ENCODE measurements at places on chromosomes 1 and 21.
A peak's percentile ranks its signal among the peaks of the same experiment; 100 is the strongest.

GRCh38 chr1:192516776-192517297, 58.7 kb upstream of the RGS1 start:
- DNase-seq, result peak; percentile 30

DNA sequence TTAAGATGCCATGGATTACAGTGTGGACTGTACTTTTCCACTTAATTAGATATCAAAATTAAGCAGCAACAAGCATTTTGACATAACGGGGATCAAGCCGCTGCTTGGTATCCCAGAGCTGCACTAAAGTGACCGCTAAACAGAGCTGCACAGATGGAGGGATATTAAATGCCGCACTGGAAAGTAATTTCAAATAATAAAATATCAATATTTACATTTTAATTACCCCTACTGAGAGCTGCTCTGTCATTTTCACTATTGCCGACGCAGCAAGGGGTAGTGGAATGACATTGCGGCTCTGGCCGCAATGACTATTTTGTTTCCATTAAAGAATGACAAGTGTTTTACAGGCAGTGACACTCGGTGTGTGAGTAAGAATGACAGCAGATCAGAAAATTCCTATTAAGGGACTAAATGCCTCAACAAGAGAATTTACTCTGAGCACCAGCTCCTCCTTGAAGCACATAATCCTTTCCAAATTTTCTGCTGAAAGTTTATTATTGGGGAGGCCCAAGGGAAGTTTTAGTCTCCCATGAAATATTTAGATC, 109.1 kb upstream of the USH2A start:
- DNase-seq, result no peak

- no peak for DNase-seq
These were observed 11.2 kb downstream of the AGO1 start for GRCh38 chr1:35894183-35894582.

DNA sequence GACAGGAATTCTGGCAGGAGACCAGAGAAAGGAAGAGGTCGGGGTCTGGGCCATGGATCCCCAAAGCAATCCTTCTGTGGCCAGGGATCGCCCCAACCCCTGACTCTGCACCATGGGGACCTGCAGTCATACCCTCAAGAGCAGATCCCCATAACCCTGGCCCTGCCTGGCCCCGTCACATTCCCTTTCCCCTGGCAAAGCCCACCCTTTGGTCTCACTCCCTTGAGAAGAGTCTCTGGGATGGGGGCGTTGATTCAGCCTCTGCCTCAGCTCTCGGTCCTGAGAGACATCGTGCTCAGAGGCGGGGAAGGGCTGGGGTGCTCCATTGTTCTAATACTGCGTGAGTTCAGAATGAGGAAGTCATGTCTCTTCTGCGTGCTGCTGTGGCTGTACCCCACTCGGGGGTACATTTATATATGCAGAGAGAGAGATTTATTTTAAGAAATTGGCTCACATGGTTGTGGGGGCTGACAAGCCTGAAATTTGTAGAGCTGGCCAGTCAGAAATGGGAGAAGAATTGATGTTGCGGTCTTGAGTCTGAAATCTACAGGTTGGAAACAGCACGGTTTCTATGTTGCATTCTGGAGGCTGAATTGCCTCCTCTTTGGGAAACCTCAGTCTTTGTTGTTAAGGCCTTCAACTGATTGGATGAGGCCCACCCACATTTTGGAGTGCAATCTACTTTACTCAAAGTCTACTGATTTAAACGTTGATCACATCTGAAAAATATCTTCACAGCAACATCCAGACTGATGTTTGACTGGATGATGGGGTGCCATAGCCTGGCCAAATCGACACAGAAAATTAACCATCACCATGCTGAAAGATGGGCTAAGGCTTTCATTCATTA, 4.2 kb upstream of the PADI2 start:
- DNase-seq, result no peak

- no peak for DNase-seq
These were observed 52.6 kb downstream of the TRABD2B start for GRCh38 chr1:47944561-47944960.

- no peak for DNase-seq
These were observed 271.0 kb downstream of the DSCAM start for GRCh38 chr21:40575976-40576375.

GRCh38 chr1:20324704-20325406, 34.2 kb downstream of the VWA5B1 start:
- no peak for DNase-seq

GRCh38 chr1:14896381-14897079, 257.0 kb upstream of the TMEM51 start:
- DNase-seq, result no peak

- DNase-seq, result no peak
These were observed 102.4 kb downstream of the DMRTB1 start for GRCh38 chr1:53561503-53562105.

DNA sequence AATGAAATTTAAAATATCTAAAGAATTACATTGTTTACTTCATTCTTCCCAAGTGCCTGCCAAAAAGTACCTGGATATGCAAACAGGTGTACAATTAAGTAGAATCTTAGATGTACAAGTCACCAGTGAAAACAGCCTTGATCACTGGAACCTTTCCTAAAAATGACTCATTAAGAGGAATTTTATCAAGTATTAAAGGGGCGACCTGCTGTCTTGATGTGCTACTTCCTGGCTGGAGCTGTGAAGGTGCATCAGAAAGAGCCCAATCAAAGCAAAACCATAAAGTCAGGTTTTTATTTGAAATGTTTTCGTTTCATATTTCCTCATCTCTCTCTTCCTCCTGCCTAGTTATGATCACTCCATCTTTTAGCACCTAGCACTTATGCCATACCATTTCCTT, 33.4 kb downstream of the IFI44 start:
- DNase-seq, result no peak

DNA sequence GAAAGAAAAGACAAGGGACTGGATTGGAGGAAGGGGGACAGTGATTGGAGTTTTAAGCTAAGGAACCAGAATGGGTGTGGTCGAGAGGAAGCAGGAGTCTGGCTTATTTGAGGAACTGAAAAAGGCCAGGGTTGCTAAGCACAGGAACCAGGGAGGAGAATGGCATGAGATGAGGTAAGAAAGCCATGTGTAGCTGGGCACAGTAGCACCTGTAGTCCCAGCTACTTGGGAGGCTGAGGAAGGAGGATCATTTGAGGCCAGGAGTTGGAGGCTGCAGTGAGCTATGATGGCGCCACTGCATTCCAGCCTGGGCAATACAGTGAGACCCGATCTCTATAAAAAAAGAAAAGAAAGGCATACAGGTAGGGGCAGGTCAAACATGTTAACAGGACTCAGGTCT, 8.1 kb upstream of the KHDRBS1 start:
- no peak for DNase-seq

- DNase-seq, result no peak
These were observed 16.6 kb downstream of the NOC2L start for GRCh38 chr1:942411-942821.

DNA sequence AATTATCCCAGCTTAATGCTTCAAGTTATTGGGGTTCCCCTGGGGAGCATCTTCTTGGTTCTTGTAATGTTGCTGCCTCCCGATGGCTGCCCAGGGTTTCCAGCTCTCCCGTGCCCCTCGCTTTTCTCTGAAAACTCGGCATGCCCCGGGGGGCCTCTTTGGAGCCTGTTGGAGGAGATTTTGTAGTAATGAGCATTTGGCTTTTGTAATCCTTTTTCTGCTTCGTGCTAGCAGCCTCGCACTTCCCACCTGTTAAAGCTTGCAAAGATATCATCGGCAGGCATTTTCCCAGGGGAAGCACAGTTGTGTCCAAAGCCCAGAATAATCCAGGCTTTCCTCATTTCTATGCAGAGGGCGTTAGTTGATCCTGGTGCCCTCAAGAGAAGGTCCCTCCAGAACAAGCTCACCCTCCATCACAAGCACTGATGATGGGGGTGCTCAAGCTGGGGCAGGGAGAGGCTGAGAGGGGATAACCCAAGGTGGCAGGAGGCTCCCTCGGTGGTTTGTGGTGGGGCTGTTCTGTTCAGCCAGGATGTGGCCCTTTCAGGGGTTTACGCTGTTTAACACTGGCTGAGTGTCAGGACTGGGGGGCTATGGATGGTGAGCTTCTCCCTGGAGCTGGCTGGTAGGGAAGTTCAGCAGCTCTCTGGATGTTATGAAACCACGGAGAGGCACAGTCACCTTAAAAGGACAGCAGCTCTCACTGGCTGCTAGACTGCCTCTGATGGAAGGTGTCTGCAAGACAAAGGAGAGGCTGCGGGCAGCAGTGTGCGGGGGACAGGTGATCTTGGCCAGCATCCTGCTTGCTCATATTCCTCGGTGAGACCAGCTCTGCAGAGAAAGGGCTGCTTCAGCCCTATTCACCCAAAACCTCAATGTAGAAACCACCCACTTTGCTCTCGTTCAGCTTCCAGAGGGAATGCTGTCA, 477.1 kb upstream of the VAMP3 start:
- DNase-seq, result no peak

GRCh38 chr1:10799726-10800125, 3.3 kb upstream of the CASZ1 start:
- DNase-seq, result no peak

DNA sequence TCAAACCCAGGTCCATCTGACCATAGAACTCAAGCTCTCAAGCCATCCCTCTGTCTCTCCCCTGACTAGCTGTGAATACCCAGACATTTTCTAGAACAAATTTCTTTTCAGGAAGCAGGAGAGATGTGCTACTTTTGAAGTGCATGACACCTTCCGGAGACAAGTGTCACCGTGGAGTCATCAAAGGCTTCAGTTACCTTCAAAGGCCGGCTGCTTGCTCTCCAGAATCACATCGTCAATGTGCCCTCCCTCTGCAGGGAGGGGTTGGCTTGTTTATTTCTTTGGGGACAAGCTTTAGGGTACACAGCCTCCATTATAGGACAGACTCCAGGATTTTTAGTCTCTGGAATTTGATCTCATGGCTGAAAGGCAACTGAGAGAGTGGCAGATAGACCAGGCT, 37.7 kb upstream of the IGSF21 start:
- DNase-seq, result no peak

DNA sequence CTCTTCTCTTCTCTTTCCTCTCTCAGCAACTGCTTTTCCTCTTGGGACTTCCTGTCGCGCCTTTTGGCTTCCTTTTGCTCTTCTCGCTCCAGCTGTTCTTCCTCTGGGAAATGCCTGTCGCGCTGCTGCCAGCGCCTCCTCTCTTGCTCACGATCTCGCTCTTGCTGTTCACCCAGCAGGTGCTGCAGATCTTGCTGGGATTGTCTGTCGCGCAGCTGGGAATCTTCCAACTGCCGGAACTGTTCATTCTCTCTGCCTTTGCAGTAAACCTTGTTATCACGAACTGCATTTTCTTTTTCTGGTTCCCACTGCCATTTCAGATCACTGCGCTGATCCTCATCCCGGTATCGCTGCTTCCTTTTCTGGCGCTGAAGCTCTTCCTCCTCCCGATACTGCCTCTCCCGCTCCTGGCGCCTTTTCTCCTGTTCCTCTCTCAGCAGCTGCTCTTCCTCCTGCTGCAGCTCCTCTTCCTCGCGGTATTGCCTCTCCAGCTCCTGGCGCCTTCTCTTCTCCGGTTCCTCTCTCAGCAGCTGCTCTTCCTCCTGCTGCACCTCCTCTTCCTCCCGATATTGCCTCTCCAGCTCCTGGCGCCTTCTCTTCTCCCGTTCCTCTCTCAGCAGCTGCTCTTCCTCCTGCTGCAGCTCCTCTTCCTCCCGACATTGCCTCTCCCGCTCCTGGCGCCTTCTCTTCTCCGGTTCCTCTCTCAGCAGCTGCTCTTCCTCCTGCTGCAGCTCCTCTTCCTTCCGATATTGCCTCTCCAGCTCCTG, 5.8 kb downstream of the TCHH start:
- DNase-seq, result no peak

- no peak for DNase-seq
These were observed 214.1 kb upstream of the L1TD1 start for GRCh38 chr1:61980561-61980960.

DNA sequence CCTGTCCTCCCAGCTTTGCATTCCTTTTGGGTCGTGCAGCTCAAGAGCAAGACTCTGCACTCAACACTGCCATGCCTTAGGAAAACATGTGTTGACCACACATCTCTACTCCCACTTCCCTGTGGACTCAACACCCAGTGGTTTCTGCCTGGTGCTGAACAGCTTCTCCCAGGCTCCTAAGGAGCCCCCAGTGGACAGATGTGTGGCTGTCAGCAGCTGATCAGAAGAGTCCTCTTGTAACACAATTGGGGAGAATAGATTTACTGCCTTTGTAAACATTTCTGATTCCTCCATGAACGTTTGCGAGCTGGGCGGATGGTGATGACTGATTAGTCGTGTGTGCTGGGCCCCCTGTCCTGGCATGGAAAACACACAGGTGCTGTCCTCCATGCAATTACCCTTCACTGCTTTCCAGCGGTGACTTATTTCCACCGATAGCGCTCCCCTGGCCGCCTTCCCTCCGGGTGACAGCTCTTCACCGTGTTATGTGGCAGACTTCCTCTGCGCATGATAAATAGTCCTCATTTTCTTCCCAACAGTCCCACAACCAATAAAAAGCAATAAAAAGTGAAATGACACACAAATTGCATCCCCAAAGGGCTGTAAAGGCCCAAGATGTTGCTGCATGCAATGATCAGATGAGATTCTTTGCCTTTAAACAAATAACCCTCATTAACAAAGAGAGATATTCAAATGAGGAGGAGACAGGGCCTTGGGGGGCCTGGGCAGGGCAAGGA, 249.4 kb upstream of the AJAP1 start:
- DNase-seq, result no peak

DNA sequence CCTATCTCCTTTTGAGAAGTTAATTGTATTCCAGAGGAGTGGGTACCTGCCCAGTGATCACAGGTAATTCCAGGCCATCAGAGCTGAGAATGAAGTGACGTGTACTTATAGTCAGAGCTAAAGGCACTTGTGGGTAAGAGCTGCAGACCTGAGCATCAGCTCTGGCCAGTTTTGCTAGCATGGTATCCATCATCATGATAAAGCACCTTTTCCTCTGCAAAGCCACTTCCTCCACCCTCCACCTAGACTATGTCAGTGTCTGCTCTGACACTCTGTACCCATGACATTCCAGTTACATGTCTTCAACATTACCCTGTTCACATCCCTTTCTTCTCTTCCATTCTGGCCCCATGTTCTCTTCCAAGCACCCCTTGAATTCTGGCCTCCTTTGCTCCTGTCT, 157.3 kb downstream of the GRIK3 start:
- DNase-seq, result no peak

- no peak for DNase-seq
These were observed 406.2 kb downstream of the PTPRU start for GRCh38 chr1:29642519-29642918.

DNA sequence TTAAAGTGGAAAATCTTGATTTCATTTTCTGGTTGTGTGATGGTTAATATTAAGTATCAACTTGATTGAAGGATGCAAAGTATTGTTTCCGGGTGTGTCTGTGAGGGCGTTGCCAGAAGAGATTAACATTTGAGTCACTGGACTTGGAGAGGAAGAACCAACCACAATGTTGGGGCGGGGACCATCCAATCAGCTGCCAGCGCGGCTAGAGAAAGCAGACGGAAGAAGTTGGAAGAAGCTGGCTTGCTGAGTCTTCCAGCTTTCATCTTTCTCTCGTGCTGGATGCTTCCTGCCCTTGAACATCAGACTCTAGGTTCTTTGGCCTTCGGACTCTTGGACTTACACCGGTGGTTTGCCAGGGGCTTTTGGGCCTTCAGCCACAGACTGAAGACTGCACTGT, 832.6 kb upstream of the TMPRSS15 start:
- no peak for DNase-seq

- DNase-seq, result no peak
These were observed 31.2 kb upstream of the TNFRSF1B start for GRCh38 chr1:12135612-12136011.

Data from stimulated activated CD4-positive, alpha-beta T cell treated with anti-CD3 and anti-CD28 coated beads, TNF-alpha, amount 100 ng/mL, for 48 hours (primary cell).